Activated gamma-delta T cell (primary cell): ENCODE measurements at places on chromosomes 7 and 10.

DNA sequence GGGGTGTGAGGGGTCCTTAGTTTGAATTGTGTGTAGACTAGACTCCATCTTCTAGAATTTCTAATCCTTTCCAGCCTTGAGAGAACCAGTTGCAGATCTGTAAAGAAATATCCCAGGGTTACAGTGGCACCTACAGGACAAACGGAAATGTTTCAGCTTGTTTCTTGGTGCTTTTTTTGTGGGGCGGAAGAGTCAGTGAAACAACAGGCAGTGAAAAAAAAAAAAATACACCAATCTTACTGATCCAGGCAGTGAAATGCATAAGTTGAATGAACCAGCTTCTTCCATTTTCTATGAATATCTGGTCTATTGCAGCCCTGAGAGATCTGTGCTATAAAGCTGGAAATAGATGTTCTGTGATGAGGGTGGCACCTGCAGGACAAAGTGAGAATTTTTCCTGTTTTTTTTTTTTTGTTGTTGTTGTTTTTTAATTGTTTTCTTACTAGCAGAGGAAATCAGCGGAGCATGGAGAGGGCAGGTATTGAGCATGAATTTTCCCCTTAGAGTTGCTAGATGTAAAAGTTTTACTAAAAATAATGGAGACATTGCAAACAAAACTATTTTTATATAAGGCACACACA lies 81.9 kb upstream of the DYNC1I1 start:
- DNase-seq: no peak

GRCh38 chr7:156554488-156554887 lies 86.1 kb upstream of the RNF32 start:
- no peak for DNase-seq

- DNase-seq: no peak
These were observed 64.3 kb downstream of the MGMT start for GRCh38 chr10:129531195-129531968.

DNA sequence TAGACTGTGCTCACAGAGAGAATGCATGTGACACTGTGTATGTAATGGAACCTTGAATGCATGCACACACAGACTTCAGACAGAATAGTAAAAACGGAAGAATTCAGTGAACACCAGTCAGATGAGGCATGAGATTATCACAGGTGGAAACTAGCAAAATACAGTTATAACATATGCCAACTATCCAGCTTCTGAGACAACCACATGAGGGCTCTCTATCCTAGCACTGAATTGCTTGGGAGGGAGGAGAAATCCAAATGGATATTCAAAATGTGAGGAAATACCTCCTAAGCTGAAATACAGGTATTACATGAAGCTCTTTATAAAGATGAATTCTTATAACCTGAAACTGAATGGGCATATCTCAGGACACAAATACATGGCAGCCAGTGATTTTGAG lies 30.6 kb downstream of the GARS1 start:
- DNase-seq: no peak

DNA sequence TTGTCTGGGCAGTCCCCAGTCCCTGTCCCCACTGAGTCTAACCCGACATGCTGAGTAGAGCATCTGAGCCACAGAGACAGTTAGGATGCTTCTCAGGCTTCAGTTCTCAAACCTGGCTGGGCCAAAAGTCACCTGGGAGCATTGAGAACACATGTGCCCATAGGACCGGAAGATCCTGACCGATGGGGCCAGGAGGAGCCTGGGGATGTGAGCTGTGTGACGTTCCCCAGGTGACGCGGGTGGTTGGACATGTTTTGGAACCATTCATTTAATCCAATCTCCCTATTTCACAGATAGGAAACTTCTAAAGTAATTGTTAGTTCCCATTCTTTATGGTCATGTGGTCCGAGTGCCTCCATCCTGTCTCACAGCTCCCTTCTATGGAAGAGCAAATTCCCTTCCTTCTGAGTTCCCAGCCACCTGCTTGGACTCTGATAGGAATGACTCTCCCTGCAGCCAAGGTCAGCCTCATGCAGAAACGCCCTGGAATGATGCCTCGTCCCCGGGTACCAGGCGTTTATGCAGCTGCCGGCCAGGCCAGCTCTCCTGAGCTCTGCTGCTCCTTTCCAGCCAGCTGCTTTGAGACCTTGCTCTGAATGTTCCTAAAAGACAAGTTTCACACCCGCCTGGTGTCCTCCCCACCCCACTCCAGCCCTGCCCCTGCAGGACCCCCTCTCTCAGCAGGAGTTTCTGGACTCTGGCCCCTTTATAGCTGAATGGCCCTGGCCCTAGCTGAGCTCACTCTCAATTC lies 166.5 kb upstream of the RHEB start:
- DNase-seq: no peak

GRCh38 chr10:50326757-50327701 lies 75.7 kb upstream of the ASAH2 start:
- DNase-seq: no peak

- DNase-seq: no peak
These were observed 12.3 kb downstream of the LRIT2 start for GRCh38 chr10:84213076-84213475.

DNA sequence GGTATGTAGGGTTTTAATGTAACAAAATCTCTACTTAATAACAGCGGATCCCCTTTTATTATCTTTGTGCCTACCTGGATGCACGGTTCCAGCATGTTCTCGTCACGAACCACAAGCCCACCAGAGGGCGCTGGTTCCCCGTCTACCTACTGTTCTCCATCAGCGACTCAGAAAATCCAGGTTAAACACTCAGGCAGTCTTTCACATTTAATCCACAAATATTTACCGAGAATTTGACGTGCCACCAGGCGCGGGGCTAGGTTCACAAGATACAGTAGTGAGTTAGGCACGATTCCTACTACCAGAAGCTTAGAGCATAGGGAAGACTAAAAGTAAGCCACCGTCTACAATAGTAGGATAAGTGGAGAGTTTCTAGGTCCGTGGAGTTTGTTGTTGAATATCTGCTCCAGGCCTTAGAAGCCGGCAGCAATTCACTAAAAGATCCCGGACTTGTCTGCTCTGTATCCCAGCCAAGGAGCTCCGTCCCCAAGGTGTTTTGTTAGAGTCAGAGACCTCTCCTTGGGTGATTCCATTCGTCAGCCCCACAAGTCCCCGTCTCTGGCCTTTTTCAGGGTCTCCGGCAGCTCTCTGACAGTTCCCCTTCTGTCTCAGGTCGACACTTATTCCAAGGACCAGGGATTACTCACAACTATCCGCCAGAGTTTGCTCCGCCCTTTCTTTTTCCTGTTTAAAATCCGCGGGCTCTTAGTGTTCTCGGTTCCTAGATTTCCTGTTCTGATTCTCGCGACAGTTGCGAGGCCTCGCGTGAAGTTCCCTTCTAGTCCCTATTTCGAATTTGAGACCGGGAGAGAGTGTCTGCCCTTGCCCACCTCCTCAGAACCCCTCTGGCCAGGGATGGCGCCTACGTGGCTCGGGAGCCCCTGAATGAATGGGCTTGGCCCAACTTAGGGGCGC lies 1.5 kb upstream of the KAZALD1 start:
- DNase-seq: no peak

DNA sequence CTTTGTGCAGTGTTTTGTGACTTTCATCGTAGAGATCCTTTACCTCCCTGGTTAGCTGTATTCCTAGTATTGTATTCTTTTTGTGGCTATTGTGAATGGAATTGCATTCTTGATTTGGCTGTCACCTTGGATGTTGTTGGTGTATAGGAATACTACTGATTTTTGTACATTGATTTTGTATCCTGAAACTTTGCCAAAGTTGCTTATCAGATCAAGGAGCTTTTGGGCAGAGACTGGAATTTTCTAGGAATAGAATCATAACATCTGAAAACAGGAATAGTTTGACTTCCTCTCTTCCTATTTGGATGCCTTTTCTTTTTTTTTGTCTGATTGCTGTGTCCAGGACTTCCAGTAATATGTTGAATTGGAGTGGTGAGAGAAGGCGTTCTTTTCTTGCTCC lies 283.8 kb upstream of the LRGUK start:
- no peak for DNase-seq

DNA sequence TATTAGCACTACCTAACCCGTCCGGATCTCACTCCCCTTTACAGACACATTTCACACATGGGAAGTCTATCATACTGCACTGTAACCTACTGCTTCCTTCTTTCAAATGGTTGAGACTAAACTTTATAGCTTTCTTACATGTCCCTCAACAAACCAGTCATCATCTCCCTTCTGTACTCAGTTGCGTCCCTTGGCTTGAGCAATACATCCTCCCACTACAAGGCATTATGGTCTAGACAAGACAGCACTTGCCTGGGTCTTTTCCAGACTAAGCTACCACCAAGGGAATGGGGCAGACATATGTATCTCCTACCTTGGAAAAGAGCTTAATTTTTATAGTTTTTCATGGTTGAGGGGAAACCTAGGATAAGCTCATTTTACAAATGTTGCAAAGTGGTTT lies 575.2 kb downstream of the KCNMA1 start:
- no peak for DNase-seq

DNA sequence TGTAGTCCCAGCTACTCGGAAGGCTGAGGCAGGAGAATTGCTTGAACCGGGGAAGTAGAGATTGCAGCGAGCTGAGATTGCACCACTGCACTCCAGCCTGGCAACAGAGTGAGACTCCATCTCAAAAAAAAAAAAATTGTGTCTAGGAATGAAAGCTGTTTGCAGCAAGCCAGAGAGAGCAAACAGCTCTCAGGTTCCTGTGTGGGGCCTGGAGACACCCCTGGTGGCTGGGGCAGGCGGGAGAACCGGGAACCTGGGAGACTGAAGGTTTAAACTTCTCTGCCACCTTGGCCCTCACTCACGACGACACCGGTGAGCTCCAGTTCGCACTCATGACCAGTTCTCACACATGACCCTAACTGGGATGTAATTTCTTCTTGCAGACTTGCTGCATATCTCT lies 13.2 kb upstream of the UNCX start:
- no peak for DNase-seq

DNA sequence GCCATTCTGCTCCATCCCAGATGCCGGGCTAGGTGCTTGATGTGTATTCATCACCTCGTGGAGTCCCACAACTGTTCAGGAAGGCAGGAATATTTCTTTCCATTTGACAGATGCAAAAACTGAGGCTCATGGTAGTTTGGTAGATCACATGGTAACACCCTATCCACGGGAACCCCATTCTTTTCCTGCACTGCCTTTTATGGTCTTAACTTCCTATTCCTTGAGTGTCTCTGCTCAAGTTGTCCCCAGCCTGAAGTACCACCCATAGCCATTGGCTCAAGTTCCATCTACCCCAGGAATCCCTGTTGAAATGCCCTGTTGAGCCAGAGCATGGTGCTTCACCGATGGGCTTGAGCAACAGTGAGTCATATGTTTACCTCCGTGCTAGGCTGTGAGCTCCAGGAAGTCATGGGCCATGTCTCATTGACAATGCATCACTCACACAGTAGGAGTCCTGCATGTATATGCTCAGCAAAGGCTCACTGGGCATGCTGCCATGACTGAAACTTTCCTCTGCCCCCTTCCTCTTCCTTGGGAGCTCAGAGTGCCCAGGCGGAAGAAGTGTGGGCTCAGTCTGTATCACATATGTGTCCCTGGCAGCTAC lies 71.7 kb upstream of the ADAM12 start:
- DNase-seq: no peak

DNA sequence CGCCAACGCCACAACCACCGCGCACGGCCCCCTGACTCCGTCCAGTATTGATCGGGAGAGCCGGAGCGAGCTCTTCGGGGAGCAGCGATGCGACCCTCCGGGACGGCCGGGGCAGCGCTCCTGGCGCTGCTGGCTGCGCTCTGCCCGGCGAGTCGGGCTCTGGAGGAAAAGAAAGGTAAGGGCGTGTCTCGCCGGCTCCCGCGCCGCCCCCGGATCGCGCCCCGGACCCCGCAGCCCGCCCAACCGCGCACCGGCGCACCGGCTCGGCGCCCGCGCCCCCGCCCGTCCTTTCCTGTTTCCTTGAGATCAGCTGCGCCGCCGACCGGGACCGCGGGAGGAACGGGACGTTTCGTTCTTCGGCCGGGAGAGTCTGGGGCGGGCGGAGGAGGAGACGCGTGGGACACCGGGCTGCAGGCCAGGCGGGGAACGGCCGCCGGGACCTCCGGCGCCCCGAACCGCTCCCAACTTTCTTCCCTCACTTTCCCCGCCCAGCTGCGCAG lies 424 bp downstream of the EGFR start:
- DNase-seq: no peak

DNA sequence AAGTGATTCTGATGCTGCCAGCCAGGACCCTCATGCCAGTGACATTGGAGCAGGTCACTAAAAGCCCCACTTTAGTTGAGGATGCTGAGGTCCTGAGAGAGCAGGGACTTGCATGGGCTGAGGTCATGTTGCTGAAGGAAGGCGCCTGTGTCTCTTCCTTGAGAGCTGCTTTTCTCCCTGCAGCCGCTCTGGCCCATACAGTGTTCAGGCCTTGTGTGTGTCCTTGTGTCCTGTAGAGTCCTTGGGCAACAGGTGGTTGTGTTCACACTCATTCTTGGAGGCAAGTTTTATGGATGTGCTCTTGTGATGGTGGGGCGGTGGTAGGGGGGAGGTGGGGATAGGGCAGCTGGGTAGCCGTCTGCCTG lies 33.3 kb downstream of the TSPAN14 start:
- DNase-seq: no peak

- no peak for DNase-seq
These were observed 593.1 kb downstream of the SORCS1 start for GRCh38 chr10:106571192-106571946.

GRCh38 chr7:152354061-152354460 lies 81.7 kb downstream of the KMT2C start:
- no peak for DNase-seq

- DNase-seq: no peak
These were observed 56.6 kb downstream of the TMEM209 start for GRCh38 chr7:130148561-130148960.

- DNase-seq: no peak
These were observed 117.6 kb downstream of the DIP2C start for GRCh38 chr10:571688-572451.

- no peak for DNase-seq
These were observed 333.3 kb upstream of the TMEM229A start for GRCh38 chr7:124366118-124366517.

DNA sequence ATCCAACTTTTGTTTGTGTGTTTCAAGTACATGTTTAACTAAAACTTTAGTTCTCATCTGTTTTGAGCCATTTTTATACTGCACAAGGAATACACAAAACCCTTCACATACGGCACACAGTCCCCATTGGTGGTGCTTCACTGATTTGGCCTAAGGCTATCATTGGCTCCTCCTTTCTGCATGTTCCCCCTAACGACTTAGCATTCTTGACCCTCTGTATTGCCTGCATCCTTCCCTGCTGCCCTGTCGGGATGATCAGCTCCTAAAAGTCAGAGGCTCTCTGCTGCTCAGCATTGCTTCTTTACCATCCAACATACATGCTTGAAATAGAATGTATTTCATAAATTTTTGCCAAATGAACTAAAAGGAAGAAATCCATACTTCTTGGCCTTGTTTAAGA lies 111.4 kb upstream of the ABCB5 start:
- no peak for DNase-seq

GRCh38 chr10:35765996-35766395 lies 123.9 kb upstream of the FZD8 start:
- no peak for DNase-seq

GRCh38 chr7:2680792-2681490 lies 7.1 kb upstream of the AMZ1 start:
- DNase-seq: no peak

DNA sequence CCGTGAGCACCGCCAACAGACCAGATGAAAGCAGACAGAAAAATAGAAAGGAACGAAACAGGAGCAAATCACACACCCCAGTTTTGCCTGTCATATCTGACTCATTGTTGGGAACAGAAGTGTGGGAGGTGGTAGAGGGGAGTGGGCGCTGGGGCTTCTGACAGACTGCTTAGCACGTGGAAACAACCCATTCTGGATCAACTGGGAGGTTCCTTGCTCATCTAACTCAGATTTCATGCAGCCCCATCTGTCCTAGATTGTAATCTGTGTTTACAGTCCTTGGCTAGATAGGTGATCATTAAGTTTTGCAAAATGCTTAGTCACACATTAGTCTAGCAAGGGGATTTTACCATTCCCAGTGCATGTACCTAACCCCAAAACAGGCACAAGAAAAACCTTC lies 154.1 kb downstream of the NRP1 start:
- DNase-seq: no peak
